ENCODE measurements at places on chromosomes 5 and 9.

GRCh38 chr5:53779541-53779981 lies 219.1 kb downstream of the NDUFS4 start:
- DNase-seq: no peak

DNA sequence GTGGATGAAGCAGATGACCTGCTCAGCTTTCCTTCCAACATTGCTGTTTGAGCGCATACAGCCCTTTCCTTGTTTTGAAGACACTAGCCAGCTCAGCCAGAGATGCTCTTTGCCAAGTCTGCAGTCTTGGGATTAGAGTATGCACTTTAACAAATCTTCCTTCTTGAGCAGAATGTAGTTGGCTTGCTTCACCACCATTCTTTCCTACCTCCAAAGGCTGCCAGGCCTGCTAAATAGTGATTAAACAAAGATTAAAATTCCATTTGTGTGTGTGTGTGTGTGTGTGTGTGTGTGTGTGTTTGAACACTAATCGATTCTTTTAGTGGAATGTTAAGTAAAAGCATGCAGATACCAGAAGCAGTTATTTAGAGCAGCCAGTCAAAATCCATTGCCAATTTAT lies 97.6 kb downstream of the GALNT10 start:
- DNase-seq: no peak

- DNase-seq: no peak
These were observed 1.0 kb downstream of the ANKH start for GRCh38 chr5:14870337-14871213.

- DNase-seq: no peak
These were observed 330.4 kb upstream of the EDIL3 start for GRCh38 chr5:84715091-84715490.

DNA sequence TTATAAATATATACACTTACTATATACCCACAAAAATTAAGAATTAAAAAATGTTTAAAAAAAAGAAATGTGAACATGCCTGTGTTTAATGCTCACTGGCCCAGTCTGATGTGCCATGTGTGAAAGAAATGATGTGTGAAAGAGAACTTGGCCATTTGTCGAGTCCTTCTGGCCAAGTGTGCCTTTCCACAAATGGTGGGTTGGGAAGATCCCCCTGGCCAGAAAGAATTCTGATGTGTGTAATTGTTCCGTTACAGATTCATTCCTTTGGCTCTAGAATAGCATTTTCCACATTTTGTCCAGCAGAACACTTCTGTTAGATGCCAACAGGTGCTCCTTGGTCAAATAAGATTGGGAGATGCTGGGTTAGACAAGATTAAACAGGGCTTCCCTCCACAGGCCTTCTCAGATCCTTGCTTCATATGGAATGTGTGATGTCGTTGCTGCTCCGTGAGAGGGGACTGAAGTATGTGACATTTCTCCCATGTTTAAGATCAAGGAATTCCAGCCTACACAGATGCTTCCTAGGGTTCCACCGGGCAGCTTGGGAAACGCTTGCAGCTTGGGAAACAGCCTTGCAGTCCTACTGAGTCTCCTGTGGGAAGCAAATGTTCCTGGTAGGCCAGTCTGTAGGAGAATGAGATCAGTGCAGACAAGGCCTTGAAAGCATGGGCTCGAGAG lies 32.1 kb downstream of the GDNF start:
- DNase-seq: no peak

GRCh38 chr9:129484352-129485000 lies 136.4 kb downstream of the C9orf50 start:
- DNase-seq: no peak

- no peak for DNase-seq
These were observed 8.9 kb upstream of the C5orf58 start for GRCh38 chr5:170223906-170224305.

DNA sequence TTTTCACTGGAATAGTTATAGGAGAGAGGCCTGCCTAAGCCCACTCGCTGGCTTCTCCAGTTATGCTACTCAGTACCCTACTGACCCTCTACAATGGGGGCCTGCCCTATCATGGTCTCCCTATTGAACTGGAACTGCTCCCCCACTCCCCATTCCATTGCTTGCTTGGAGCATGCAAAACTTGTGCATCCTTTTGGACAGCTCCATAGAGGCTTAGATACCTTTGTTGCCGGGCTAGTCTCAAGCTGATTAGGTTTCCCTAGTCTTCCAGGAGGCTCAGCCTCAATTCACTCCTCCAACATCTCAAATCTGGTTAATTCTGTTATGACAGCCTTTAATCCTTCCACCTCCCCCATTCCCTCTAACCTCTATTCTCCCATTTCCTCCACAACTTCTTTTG lies 39.9 kb downstream of the KIF24 start:
- DNase-seq: no peak

- no peak for DNase-seq
These were observed 36.3 kb upstream of the CTXN3 start for GRCh38 chr5:127612441-127613141.

DNA sequence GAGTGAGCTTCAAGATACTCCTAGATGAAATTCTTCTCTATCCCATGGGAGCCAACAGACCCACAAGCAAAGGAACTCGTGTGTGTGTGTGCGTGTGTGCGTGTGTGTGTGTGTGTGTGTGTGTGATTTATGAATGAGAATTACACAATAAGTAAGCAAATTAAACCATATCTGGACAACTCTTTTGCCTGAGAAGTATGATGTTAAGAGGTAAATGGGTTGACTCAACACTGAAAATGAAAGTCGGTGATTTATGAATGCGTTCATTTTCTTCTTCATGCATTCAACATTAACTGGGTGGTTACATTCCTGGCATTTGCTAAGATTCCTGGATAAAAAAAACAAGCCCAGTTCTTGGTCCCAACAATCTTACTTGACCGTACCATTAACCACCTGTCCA lies 171.3 kb upstream of the ZNF462 start:
- DNase-seq: no peak

- DNase-seq: no peak
These were observed 514.8 kb downstream of the CDK5RAP2 start for GRCh38 chr9:120065151-120065550.

DNA sequence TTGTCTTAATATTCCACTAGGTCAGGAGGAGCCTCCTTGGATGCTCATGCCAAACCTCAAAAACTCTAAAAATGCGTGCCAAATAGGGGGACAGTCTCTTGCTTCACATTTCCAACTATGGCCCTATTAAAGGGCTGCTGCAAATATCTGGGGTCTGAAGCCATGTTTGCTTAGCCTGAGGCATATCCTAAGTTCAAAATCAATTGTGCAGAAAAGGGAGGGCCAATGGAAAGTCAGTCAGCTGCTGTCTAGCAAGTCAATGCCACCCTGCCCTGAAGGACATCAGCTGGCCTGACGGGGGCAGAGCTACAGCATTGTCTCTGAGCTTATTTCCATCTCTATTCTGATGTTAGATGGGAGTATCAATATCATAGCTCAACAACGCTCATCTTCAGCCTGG lies 93.6 kb downstream of the SH3TC2 start:
- no peak for DNase-seq

GRCh38 chr5:135318037-135318436 lies 81.0 kb downstream of the MACROH2A1 start:
- no peak for DNase-seq

GRCh38 chr9:107112707-107113243 lies 170.3 kb upstream of the RAD23B start:
- no peak for DNase-seq

DNA sequence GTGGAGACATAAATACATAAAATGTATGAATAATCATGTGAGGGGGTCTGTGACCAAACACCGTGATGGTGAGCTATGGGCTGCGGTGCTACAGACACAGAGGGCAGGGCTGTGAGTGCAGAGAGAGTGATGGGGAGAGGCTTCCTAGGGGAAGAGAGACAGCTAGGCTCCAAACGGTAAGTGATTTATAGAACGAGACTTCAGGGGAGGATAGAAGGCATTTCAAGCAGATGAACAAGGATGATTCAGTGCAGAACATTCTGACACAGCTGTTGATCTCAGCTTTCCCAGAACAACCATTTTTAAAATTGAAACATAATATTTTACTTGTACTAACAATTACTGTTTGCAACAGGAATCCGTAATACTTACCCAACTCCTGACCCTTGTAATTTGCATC lies 100.7 kb downstream of the GAS1 start:
- no peak for DNase-seq

DNA sequence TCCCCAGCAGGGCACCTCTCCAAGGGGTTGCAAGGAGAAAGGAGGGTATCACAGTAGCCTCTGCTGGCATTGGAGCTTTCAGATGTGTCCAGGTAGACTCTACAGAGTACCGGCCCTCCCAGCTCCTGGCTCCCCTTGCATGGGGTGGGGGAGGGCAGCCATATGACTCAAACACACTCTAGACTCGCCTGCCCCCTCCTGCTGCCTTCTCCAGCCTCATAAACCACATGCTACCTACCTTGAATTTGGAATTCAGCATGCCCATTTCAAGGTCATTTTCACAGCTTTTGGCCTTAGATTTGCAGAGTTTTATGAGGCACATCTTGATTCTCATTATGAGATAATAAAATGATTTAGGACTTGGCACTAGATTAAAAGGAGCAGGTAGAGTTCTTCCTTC lies 32.8 kb upstream of the SMIM32 start:
- DNase-seq: no peak

- no peak for DNase-seq
These were observed 14.2 kb downstream of the LOX start for GRCh38 chr5:122063836-122064235.

DNA sequence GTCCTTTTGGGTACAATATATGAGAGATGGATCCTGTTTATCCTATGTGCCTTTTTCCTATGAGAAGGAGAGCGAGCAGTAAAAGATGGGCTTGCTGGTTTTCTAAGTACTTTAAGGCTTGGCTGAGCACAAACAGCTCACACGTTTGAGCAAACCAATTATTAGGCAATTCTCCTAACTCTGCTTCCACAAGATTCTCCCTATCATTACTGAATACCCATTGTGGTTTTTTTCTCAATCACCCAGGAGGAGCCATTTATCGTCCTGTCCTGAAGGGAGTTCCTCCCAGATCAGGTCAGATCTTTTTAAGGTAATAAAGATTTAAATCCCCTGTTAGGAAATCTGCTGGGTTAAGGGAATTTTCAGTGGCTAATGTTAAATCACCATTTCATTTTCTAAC lies 19.4 kb upstream of the C1QTNF3 start:
- DNase-seq: no peak

DNA sequence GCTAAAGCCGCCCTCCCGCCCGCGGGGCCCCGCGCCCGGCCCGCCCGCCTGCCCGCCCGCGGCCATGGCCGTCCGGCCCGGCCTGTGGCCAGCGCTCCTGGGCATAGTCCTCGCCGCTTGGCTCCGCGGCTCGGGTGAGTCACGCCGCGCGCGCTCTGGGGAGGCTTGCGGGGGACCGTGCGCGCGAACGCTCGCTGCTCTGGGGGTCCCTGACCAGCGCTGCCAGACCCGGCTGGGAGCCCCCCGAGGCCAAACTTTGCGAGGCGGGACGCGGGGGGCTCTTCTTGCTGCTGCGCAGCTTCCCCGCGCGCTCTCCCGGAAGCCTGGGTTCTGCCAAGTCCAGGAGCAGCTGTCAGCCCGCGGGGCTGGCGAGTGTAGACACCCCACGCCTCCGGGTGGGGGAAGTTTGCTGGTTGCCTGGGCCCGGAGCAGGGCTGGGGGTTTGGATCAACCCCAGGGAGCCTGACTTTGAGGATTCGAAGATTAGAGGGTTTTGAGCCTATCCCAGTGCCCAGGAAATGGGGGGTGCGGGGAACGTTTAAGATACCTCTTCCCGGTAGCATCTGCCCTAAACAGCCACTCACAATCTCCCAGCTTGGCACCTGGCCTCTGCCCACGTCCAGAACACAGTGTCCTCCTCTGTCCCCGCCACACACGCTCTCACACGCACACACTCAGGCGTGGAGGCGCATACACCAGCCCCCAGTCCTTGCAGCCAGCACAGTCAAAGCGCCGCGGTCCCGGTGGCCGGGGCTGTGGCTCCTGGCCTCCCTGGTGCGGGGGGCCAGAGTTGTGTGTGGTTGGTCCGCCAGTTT lies 535 bp downstream of the UNC5A start:
- DNase-seq: no peak

- no peak for DNase-seq
These were observed 94.2 kb upstream of the FBN2 start for GRCh38 chr5:128632264-128632663.

DNA sequence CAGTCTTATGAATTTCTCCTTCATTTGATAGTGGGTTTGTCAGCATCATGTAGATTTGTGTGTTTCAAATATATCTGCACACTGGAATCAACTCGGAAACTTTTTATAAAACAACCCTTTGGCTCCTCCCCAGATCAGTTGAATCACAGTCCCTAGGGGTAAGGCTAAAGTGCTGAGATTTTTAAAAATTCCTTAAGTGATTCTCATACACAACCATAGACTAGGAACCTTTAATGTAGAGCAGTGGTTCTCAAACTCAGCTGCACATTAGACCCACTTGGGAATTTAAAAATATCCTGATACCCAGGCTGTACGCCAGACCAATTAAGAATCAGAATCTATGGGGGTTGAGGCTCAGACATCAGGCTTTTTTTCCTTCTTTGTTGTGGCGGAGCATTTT lies 17.5 kb upstream of the JAK2 start:
- DNase-seq: no peak

- no peak for DNase-seq
These were observed 150.8 kb upstream of the PHYKPL start for GRCh38 chr5:178383301-178383918.

DNA sequence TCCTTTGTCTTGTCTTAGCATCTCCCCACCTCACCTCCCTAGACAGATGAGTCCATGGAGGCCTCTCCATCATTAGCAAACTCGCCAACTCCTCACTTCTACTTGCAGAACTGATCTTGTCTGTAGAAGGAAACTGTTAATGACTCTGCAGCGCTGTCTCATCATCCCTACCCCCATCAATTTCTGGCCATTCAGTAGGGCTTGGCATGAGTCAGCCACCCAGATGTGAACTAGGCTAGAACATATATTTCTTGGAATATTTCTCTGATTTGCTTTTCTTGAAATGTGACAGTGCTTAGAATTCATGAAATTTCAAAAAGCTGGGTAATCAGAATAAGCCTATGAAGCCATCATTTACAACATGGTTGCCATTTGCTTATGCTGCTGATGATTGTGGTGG lies 1125.0 kb upstream of the DMAC1 start:
- no peak for DNase-seq

- DNase-seq: no peak
These were observed 104.2 kb upstream of the MVB12B start for GRCh38 chr9:126222363-126222834.

- DNase-seq: no peak
These were observed 42.1 kb upstream of the GPR21 start for GRCh38 chr9:122991370-122991830.

DNA sequence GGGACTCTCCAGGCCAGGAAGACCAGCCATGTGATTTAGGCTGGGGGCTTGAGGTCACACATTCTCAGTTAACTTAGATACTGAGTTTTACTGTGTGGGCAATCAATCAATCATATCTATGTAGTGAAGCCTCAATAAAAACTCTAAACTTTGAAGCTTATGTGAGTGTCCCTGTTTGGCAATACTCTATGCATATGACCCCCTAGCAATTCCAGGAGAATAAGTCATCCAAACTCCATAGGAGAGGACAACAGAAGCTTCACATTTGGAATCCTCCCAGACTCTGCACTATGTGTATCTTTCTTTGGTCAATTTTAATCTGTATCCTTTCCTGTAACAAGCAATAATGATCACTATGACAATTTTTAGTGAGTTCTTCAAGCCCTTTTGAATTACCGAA lies 216.8 kb upstream of the RGMB start:
- no peak for DNase-seq

GRCh38 chr9:90915693-90916092 lies 114.1 kb downstream of the SYK start:
- no peak for DNase-seq

Measured in cortex of kidney (tissue), 1 donor.